DND-41 (cell line): ENCODE measurements at places on chromosomes 5 and 9.

- no peaks in the 10 kb centered on the region for H3K27me3 ChIP-seq
- H3K27ac ChIP-seq, result no peak overlapping the region
- H3K4me1 ChIP-seq, result no peaks in the 10 kb centered on the region
- H3K36me3 ChIP-seq, result peaks cover 20% of the 10 kb centered on the region; the same call in 1 of the 2 replicates
- DNase-seq, result peak; percentile 19
- no peak overlapping the region for H3K4me3 ChIP-seq
These were observed 23.9 kb upstream of the SAP30L start for GRCh38 chr5:154421868-154422267.

GRCh38 chr5:68685863-68686262, 408.0 kb upstream of the SLC30A5 start:
- no peaks in the 10 kb centered on the region for H3K27me3 ChIP-seq
- no peak overlapping the region for H3K4me3 ChIP-seq
- no peak for DNase-seq

GRCh38 chr5:124642151-124642550, 104.3 kb downstream of the ZNF608 start:
- no peak overlapping the region for H3K27ac ChIP-seq
- H3K36me3 ChIP-seq, result no peaks in the 10 kb centered on the region
- no peak for DNase-seq
- no peak overlapping the region for H3K4me3 ChIP-seq
- H3K4me1 ChIP-seq, result peaks cover 39% of the 10 kb centered on the region

- H3K36me3 ChIP-seq, result no peaks in the 10 kb centered on the region
- no peak overlapping the region for H3K27ac ChIP-seq
- no peak for DNase-seq
- no peaks in the 10 kb centered on the region for H3K27me3 ChIP-seq
- no peak overlapping the region for H3K4me3 ChIP-seq
- H3K4me1 ChIP-seq, result no peaks in the 10 kb centered on the region
These were observed 220.0 kb downstream of the GLIS3 start for GRCh38 chr9:4079906-4080305.

DNA sequence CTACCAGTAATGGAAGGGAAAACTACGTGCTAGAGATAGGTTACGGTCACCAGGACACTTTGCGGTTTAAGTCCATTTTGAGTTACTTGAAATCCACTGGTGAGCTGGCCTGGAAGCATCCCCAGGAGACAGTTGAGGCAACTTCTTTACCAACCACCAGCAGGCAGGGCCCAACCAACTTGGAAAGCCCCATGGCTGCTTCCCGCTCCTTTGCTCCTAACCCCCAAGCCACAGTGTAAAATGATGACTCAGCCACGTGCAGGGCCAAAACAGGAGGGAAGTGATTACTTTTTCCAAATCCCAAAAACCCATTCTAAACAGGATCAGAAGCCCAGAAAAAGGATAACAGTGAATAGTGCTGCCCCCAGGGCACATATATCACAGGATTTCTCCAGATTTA, 87.4 kb downstream of the PAX5 start:
- no peak for DNase-seq
- no peak overlapping the region for H3K4me3 ChIP-seq
- no peaks in the 10 kb centered on the region for H3K36me3 ChIP-seq
- peaks cover 18% of the 10 kb centered on the region for H3K27me3 ChIP-seq
- H3K27ac ChIP-seq, result no peak overlapping the region

- H3K27me3 ChIP-seq, result no peaks in the 10 kb centered on the region
- peak; percentile 51 for DNase-seq
- H3K36me3 ChIP-seq, result no peaks in the 10 kb centered on the region
- H3K4me1 ChIP-seq, result peaks cover 13% of the 10 kb centered on the region
- H3K4me3 ChIP-seq, result no peak overlapping the region
These were observed 144.1 kb upstream of the ST8SIA4 start for GRCh38 chr5:101047181-101047580.

DNA sequence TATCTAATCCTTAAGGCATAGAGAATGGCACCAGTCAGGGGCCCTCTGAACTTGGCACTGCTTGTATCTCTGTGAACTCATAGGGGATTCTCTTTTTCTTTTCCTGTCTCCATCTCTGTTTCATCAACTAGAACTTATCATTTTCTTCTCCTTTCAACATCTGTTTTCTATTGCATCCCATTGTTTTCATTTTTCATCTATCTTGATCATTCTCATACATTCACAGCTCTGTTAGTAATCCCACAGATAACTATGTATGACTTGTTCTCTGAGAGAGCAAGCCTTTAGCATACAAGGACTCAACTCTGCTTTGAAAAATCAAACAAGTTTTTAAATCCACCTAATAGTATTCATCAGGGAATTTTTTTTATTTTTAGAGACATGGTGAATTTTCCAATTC, 264.3 kb downstream of the ARRDC3 start:
- no peak for DNase-seq
- no peak overlapping the region for H3K4me3 ChIP-seq
- no peak overlapping the region for H3K27ac ChIP-seq
- no peaks in the 10 kb centered on the region for H3K27me3 ChIP-seq

DNA sequence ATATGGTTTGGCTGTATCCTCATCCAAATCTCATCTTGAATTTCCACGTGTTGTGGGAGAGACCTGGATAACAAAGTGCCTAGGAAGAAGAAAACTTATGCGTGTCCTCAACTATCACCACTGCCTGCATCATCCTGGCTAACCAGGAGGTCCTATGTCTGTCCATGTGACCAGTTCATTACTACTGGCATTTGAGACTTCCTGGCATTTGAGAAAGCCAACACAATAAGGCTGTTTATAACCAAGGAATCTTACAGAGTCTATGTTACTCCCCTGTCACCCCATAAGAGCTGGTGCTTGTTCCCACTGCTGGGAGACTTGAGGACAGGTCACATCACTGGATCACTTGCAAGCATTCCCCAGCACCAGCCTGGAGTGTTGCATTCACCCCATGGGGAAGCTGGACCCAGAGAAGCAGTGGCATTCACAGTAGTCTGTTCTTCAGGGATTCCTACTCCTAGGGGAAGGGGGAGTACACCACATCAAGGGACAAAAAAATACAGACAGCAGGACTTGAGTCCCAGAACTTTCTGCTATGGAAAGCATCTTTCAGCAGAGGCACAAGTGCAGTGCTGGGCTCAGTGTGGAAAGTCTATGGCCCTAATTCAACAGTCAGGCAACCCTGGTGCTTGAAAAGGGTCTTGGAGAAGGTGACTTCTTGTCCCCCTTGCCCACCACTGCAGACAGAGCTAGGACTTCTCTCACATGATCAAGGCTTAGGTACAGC, 717.1 kb downstream of the SEMA5A start:
- H3K4me3 ChIP-seq, result no peak overlapping the region
- no peak for DNase-seq
- H3K27me3 ChIP-seq, result no peaks in the 10 kb centered on the region
- H3K36me3 ChIP-seq, result no peaks in the 10 kb centered on the region
- peak overlapping the region; percentile 14 for H3K27ac ChIP-seq

- H3K27ac ChIP-seq, result no peak overlapping the region
- no peaks in the 10 kb centered on the region for H3K36me3 ChIP-seq
- H3K4me3 ChIP-seq, result no peak overlapping the region
- H3K27me3 ChIP-seq, result no peaks in the 10 kb centered on the region
- DNase-seq, result no peak
These were observed 151.8 kb upstream of the SLC27A6 start for GRCh38 chr5:128813317-128814070.

DNA sequence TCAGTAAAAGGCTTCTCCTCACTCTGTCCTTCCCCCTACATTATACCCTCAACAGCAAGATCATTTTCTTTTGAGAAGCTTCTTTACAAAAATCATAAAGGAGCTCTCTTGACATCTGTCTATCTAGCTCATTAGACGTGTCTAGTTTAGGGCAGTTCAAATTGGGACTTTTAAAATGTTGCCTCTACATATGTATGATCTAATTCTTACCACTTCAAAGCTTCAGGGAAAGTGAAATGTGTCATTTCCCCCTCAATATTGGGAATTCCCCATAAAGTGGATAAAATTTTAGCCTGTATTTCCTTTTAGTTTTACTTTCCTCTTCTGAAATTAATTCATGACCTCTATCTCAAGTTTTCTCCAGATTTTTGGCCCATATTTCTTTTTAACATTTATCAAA, 323.7 kb downstream of the ARRDC3 start:
- no peaks in the 10 kb centered on the region for H3K27me3 ChIP-seq
- H3K4me3 ChIP-seq, result no peak overlapping the region
- DNase-seq, result no peak
- H3K27ac ChIP-seq, result no peak overlapping the region

GRCh38 chr9:3434594-3434993, 91.2 kb downstream of the RFX3 start:
- no peak for DNase-seq
- H3K27me3 ChIP-seq, result no peaks in the 10 kb centered on the region
- no peaks in the 10 kb centered on the region for H3K36me3 ChIP-seq

GRCh38 chr9:128497824-128498610, 6.5 kb upstream of the GLE1 start:
- H3K4me1 ChIP-seq, result no peaks in the 10 kb centered on the region
- H3K27me3 ChIP-seq, result no peaks in the 10 kb centered on the region
- H3K36me3 ChIP-seq, result peaks cover 78% of the 10 kb centered on the region
- no peak overlapping the region for H3K27ac ChIP-seq

DNA sequence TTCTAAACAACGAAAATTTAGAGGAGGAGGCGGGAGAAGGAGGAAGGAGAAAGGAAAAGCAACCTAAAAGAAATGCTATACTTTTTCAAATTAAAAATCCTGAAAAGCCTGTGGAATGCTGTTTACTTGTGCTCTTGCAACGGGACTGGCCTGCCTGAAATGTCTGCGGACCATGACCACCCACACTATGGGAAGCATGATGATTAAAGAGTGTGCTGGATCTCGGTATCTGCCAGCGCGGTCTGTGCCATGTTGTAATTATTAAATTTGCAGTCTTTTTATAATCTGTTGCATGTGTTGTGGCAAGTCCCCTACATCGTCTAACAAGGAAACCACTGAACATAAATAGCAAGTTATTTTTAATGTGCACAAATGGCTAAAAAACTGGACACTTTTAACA, 111.4 kb downstream of the FANCC start:
- no peaks in the 10 kb centered on the region for H3K27me3 ChIP-seq
- no peaks in the 10 kb centered on the region for H3K4me1 ChIP-seq
- no peak overlapping the region for H3K27ac ChIP-seq
- no peaks in the 10 kb centered on the region for H3K36me3 ChIP-seq

- H3K36me3 ChIP-seq, result no peaks in the 10 kb centered on the region
- no peak overlapping the region for H3K27ac ChIP-seq
- no peaks in the 10 kb centered on the region for H3K27me3 ChIP-seq
- no peaks in the 10 kb centered on the region for H3K4me1 ChIP-seq
- H3K4me3 ChIP-seq, result no peak overlapping the region
These were observed 229.5 kb upstream of the TYRP1 start for GRCh38 chr9:12463641-12464040.

DNA sequence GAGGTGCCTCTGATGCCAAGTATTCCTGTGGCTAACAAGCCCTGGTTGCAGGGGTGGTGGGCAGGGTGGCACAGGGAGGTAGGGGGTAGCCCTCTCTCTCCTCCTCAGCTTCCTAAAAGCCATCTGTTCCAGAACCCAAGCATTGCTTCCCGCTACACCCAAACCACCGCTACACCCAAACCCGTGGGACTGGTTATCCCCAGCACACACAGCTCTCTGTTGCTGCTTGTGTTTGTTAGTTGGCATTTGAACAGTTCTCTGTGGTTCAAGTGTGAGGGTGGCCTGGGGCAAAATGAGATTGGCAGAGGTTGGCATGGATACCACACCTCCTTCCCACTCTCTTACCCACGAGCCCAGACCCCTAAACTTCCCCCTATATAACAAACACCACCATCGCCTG, 40.4 kb downstream of the SPARC start:
- H3K27me3 ChIP-seq, result peaks cover 13% of the 10 kb centered on the region
- H3K36me3 ChIP-seq, result no peaks in the 10 kb centered on the region
- H3K27ac ChIP-seq, result no peak overlapping the region
- no peaks in the 10 kb centered on the region for H3K4me1 ChIP-seq
- no peak overlapping the region for H3K4me3 ChIP-seq

GRCh38 chr5:176793736-176794135, 16.6 kb upstream of the UNC5A start:
- no peak overlapping the region for H3K27ac ChIP-seq
- H3K27me3 ChIP-seq, result no peaks in the 10 kb centered on the region
- no peaks in the 10 kb centered on the region for H3K4me1 ChIP-seq
- no peak for DNase-seq
- no peak overlapping the region for H3K4me3 ChIP-seq

DNA sequence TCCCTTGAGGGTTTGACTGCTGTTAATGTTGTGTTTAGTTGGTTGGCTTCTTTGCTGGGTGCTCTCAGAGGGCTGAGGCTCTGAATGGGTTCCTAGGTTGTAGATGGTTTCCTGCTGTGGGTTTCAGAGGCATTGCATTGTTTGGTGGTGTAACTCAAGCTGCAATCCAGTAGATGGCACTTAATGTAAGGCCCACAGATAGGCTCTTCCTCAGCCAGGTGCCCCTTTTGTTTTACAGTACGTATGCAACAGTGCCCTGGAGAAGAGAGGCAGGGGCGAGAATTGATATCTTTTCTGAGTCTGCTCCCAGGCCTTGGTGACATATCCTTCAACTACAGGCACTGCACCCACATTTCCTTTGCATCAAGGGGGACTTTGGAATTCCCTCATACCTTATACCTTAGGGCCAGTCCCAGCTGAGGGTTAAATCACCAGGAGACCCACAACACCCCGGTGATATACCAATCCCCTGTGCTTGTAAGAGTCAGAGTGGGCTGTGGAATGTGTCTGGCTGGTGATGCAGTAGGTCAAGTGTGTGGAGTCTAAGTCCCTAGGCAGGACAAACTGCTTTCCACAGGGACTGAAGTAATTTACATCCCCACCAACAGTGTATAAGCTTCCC, 7.0 kb upstream of the UGT3A2 start:
- peak; percentile 67 for DNase-seq
- H3K27me3 ChIP-seq, result no peaks in the 10 kb centered on the region
- peaks cover 25% of the 10 kb centered on the region for H3K4me1 ChIP-seq

DNA sequence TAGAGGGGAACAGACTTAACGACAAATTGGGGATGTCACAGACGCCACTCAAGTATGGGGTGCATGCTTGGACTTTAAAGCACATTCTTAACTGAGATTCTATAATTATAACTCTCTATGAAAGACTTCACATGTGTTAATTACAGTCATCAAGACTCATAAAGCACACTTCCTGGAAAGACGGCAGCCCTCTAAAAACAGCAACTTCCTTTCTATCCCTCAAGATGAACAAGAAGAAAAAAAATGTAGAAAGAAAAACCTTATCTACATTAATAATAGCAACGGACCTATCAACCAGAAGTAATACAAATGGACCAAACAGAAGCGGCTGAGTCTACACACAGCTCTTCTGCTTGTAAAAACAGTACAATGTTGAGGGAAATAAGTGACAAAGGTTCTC, 21.2 kb downstream of the GNAQ start:
- no peak for DNase-seq
- no peaks in the 10 kb centered on the region for H3K27me3 ChIP-seq
- peak overlapping the region; percentile 59 for H3K27ac ChIP-seq
- H3K4me3 ChIP-seq, result no peak overlapping the region
- H3K36me3 ChIP-seq, result peaks cover 12% of the 10 kb centered on the region; the same call in 1 of the 2 replicates

- no peaks in the 10 kb centered on the region for H3K36me3 ChIP-seq
- no peak overlapping the region for H3K4me3 ChIP-seq
These were observed 17.0 kb upstream of the MYO10 start for GRCh38 chr5:16952968-16953671.
